ENCODE measurements at places on chromosomes 1 and 21.

DNA sequence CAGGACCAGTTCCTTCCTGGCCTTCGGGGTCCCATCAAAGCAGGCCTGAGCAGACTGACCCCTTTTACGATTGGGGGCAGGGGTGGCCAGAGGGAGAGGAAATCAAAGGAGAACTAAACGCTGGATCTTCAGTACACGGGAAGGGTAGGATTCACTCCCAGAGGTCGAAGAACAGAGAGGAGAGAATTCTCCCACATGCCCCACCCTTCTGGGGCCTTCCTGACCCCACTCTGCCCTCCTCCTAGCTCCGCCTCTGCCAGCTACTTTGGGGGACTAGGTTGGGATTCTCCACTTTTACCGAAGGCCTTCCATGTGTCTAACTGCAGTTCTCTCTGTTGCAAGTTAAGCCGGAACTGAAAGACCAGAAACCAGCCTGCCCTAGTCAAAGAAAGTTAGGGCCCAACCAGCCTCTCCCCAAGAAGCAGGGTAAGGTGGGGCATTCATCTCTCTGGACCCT lies 654 bp upstream of the ARHGEF2 start:
- DNase-seq: no peak

- DNase-seq: no peak
These were observed 2.5 kb downstream of the ADAMTSL4 start for GRCh38 chr1:150551784-150552127.

DNA sequence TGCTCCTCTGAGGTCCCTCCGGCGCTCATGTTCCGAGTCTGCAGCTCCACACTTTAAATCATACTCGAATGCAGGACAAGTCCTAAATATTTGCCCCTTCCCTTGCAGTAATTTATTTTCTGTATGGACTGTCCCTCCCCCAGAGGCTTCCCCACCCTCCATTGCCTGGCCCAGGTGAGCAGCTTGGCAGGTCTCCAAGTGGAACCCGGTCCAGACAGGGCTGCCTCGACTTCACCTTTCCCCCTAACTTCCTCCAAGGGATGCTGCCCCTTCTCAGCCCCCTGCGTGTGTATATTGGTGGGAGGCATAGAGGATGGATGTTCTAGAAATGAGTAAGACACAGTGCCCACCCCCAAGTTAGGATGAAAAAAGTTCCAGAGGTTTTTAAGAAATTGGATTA lies 5.4 kb upstream of the OPTC start:
- DNase-seq: no peak

DNA sequence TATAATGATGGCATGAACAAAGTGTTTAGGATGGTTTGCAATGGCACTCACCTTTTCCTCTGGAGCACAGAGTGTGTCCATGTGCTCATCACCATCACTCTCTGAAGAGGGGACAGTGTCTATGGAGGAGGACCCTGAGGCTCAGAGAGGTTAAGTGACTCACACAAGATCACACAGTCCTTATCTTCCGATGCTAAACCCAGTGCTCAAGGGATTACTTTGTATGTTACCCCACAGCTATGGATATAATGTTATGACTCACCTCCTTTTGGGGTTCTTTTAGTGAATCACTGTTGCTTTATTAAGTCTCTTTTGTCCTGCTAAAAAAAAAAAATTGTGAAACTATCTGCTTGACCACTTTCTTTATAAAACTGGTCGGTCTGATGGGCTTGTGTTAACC lies 67.6 kb downstream of the TENT5C start:
- no peak for DNase-seq

DNA sequence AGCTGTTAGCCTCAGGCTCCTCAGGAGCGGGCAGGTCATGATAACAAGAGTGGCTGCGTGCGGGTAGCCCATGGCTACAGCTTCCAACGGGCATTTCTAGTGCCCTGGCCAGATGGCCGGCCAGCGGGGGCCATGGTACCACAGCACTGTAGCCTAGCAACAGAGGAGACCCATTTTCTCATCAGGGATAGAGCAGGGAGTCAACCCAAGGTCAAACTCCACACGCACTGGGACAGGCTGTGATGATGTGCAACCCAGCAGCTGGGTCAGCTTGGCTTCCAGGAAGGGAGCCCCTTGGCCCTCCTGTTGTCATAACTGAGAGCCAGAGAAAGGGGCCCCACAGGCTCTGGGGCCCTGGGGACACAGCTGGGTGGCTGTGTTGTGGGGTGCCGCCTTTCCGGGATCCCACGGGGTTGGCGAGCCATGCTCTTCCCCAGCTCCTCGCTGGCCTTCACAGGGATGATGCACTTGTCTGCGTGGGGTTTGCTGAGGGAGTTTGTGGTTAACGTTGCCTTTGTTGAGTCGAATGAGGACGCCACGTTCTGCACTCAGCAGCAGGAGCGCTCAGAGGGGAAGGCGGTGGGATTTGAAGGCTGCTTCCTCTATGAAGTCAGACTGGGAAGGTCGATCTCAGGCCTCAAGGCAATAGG lies 46.3 kb downstream of the COL18A1 start:
- DNase-seq: no peak

GRCh38 chr1:210366767-210367166 lies 38.1 kb downstream of the HHAT start:
- no peak for DNase-seq

DNA sequence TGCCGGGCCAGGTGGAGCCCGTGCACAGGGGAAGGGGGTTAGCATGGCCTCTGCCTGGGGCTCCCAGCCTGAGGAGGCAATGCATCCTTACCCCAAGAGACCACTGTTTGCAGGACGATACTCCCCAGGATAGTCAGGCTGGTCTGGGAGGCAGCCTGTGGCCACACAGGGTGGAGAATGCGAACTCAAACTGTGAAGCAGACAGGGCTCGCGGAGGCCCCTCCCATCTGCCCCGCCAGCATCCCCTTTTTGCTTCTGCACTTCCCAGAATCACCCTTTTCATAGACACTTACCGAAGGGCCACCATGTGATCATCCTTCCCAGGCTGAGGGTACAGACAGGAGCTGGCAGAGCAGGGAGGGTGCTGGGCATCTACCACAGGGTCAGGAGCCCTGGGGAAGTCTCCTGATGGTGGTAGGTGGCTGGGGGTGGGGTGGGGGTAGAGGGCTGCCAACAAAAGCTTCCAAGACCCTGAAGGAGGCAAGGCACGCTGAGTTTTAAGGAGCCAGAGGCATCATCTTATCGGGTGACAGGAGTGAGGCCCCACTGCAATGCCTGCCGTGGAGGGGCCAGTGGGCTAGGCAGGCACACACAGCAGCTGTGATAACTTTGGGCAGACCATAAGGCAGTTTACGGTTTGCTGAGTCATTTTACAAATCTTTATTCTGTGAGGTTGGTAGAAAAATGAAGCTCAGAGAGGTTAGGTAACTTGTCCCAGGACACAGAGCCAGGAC lies 31.3 kb upstream of the BTG2 start:
- DNase-seq: no peak

- no peak for DNase-seq
These were observed 67.1 kb downstream of the SH3BGR start for GRCh38 chr21:39518847-39519210.

GRCh38 chr1:156828400-156829124 lies 11.9 kb upstream of the SH2D2A start:
- DNase-seq: no peak

- DNase-seq: no peak
These were observed 122.9 kb downstream of the DMRTA2 start for GRCh38 chr1:50300297-50300696.

GRCh38 chr1:42210421-42211133 lies 46.0 kb upstream of the GUCA2A start:
- DNase-seq: no peak

DNA sequence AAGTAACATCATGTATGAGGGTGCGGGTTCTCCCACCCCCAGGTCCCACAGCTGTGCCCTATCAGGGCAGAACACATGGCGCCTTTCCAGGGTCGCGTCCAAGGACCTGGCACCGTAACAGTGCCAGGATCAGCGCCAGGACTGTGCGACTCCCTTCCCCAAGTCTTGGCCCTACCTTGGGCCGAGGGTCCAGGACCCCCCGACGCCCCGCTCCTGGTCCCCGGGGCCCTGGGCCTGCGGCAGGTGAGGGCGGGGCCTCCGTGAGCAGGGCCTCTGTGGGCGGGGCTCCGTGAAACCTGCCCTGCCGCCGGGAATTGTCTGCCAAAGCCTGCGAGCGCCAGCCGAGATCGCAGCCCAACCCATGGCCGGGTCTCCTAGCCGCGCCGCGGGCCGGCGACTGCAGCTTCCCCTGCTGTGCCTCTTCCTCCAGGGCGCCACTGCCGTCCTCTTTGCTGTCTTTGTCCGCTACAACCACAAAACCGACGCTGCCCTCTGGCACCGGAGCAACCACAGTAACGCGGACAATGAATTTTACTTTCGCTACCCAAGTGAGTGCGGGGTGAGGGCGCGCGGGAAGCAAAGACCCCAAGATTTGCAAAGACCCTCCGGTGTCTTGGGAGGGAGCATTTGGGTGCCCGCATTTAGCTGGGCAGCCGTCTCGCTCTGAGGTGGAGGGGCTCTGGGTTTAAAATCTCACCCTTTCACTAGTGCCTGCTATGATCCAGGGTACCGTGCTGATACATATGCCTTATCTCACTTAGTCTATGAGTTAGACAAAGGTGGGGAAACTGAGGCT lies at the start of gene RHBG:
RHBG (plus strand) TSS at position 323 of the 796 bp plus-strand sequence; CDS start at position 362, 39 bp downstream.
- peak; percentile 48 for DNase-seq

- no peak for DNase-seq
These were observed 6.3 kb downstream of the KLHL21 start for GRCh38 chr1:6596351-6596750.

GRCh38 chr1:37098237-37098636 lies 63.9 kb upstream of the GRIK3 start:
- DNase-seq: no peak

DNA sequence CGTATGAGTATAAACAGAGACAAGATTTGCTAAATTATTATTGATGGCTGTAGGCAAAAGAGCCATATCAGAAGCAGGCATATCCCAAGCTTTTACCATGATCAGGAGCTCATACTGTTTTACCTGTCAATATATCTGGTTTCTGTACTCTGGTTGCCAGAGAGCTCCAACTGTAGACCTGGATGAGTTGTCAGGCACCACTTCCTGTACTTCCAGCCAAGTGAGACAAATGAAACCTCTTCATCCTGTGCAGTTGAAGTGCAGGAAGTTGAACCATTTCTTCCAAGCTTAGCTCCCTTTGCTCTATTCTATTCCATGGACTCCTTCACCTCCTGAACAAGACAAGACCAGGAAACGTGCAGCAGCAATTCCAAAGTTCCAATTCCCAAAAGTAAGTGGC lies 115.6 kb downstream of the ZNF281 start:
- DNase-seq: no peak

- DNase-seq: no peak
These were observed 14.5 kb downstream of the SCYL3 start for GRCh38 chr1:169879034-169879840.

- no peak for DNase-seq
These were observed 2.8 kb downstream of the LRIF1 start for GRCh38 chr1:110960777-110961420.

DNA sequence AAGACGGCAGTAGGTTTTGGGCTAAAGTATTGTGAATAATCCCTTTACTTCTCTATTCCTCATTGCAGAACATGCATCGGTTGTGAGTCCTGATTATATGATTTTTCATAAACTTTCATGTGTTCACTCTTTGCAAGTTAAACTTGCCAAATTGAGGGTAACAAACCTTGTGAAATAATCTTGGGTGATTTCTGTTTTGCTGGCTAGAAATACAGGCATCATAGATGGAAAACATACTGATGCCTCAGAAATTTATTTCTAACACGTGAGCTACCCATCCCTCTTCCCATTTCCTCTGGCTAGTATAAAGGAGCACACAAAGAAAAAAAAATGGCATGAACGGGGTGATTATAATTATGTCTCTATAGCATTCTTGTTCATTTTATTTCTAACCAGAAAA lies 39.6 kb downstream of the RGS5 start:
- no peak for DNase-seq

- no peak for DNase-seq
These were observed 20.6 kb upstream of the MRPS14 start for GRCh38 chr1:175043824-175044223.

All from NCI-H2107 (cell line).